ENCODE measurements at places on chromosomes 6 and 20. TPM values are rescaled to one million over a fixed set of nuclear protein-coding genes. Genes with fewer than 3 reads are reported as not detected.

Gene CLIC5
- 6.4 TPM for total RNA-seq

Gene SOBP
- total RNA-seq: 1.0 TPM

Gene SPDEF
- total RNA-seq: not detected

Gene CDH26
- total RNA-seq: 0.91 TPM

Gene NMBR
- not detected for total RNA-seq

Gene C20orf144
- 0.24 TPM for total RNA-seq

Gene NRSN1
- total RNA-seq: not detected

Gene KCNG1
- 3.4 TPM for total RNA-seq

Gene TPBG
- total RNA-seq: not detected

Gene PDYN
- not detected for total RNA-seq

Gene CFAP206
- total RNA-seq: not detected

- no peak for DNase-seq
Observed at GRCh38 chr6:41687501-41688175, 47.8 kb downstream of the TFEB start.

DNA sequence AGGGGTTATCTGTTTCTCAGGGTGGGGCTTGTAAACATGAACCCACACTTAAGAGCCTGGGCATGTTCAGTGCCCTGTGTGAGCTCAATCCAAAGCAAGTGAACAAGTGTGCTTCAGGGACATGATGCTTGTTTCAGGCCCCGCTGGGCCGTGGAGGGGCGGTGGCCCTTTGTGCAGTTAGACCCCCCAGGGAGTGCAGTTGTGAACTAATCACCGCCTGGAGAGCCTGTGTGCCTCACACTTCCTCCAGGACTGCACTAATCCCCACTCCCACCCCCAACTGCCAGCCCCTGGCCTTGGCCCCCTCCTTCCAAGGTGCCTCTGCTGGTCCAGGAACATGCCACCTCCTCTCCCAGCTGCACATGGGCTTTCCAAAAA lies 58.1 kb downstream of the RREB1 start:
- DNase-seq: no peak

DNA sequence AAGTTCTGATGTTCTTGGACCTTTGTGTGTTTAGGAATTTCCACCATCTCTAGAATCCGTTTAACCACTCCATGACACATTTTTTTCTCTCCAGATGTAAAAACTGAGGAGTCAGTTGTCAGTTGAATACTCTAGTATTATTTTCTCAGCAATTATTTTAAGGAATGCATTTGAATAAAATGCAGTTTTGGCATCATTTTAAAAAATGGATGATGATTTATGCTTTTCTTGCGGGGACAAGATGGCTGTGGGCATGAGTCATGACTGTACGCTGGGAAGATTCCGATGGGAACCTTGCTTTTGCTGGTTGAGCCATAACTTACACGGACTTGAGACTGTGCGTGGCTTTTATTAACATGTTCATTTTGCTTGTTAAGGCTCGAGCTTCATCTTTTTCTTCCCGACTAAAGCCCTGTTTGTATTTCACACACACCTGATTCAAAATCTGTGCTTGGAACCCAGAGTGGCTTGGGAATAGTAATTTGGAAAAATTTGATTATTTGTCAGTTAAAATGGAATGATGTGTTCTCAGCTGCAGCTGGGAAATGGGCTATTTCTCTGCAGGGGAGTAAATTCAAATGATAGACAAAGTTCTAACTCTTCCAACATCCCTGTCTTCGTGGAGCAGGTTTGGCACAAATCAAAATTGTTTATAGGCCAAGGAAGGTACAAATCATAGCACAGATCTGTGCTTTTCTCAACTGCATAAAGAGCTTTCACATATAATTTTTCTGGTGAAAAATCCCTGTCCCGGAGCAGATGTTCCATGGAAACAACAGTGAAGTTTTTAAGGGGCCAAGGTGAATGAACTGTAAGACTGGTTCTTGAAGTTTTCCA lies 470.5 kb upstream of the JAG1 start:
- no peak for DNase-seq

- DNase-seq: no peak
Observed at GRCh38 chr6:7251646-7252260, 61.2 kb downstream of the SSR1 start.

GRCh38 chr6:110250058-110250457 lies 69.8 kb downstream of the CDC40 start:
- DNase-seq: no peak

GRCh38 chr6:28747631-28748157 lies 176.1 kb downstream of the TRIM27 start:
- no peak for DNase-seq

DNA sequence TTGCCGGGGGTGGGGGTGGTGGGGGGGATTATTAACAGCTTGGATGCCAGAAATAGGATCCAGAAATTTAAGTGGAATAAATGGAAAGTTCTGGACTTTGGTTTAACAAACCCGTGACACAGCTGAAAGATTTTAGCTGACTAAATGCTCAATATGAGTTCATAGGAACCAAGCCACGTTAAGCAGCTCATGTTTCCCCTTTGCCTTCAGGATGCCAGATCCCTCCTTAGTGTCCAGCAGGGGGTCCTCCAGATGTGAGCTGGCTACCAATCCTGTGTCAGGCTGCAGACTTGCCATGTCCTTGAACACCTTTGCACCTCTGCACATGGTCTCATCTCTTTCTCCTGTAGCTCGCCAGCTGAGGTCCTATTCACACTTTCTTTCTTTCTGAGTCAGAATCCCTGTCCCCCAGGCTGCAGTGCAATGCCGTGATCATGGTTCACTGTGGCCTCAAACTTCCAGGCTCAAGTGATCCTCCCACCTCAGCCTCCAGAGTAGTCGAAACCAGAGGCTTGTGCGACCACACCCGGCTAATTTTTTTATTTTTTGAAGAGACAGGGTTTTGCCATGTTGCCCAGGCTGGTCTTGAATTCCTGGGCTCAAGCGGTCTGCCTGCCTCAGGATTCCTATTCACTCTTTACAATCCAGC lies 133.3 kb upstream of the ARMC2 start:
- no peak for DNase-seq

DNA sequence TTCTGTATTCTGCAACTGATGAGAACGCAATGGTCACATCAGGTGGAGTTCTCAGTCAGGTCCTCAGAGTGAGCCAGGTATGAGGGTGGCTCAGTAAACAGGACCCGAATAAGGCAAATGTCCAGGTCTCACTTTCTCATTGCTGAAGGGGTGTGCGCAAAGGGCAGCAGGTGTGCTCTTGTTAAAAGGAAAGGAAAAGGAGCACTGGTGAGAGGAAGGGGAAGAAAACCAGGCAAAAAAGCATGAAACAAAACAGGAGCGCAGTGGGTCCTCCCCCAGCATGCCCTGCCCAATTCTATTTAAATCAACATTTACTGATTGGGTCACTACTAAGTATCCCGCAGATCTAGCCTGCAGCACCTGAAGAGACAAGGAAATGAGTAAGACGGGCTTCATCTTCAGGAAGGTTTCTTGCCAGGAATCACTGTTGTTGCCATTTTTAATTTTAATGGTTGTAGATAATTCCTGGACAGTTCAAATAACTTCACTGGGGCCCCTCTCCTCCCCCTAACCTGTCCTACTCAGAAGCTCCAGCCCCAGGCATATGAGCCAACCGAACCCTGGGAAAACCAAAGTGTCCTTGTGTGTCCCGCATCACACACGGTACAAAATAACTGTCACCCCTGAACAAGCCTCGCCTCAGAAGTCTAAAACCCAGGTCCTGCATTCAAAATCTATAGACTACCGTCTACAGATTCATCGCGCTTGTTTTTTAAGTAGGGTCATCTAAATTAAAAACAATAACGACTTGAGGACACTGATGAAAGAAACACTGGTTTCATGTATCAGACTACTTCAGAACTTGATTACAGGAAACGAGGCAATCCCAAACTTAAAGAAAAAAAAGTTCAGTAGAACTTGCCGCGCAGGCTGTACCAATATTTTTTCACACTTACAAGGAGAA lies 980 bp downstream of the MBOAT1 start:
- no peak for DNase-seq

- no peak for DNase-seq
Observed at GRCh38 chr6:64330694-64331307, 695.2 kb downstream of the PHF3 start.

DNA sequence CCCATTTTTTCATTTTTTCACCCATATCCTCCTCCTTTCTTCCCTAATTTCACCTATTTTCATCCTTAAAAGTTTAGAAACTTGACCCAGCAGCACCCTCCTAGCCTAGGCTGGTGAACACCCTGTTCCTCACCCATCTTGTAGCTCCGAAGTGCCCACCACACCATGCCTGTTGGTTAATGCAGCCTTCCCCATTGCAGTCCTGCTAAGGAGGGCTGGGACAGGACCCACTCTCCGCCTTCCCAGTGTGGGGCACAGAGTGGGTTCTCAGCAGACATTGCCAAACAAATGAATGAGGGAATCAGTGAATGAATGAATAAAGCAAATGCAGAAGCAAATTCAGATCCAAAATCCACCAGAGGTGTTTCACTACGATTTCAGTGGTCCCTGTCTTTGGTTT lies 45.7 kb downstream of the CTCFL start:
- no peak for DNase-seq

- no peak for DNase-seq
Observed at GRCh38 chr20:25040438-25040831, 17.5 kb downstream of the ACSS1 start.

- no peak for DNase-seq
Observed at GRCh38 chr6:129890164-129890563, 29.0 kb upstream of the TMEM244 start.

- no peak for DNase-seq
Observed at GRCh38 chr20:16505894-16506293, 67.4 kb downstream of the KIF16B start.

- peak; percentile 61 for DNase-seq
Observed at GRCh38 chr6:155327326-155328073, 13.2 kb upstream of the TFB1M start.

DNA sequence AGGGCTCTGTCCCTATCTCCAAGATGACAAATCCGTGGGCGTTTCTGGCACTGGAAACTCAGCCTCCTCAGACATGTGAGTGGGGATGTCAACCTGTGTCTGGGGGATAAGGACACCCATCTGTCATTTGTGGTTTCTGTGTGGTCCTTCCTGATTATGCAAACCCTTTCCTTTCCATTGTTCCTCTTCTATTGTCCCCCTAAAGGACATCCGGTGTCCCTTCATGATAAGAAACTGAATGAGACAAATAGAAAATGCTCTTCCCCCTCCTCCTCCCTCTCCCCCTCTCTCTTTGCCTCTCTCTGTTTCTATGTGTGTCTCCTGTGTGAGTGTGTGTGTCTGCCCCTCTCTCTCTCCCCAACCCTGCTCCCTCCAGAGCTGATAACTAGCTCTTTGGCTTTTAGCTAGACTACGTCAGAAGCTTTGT lies 11.5 kb upstream of the GLP1R start:
- DNase-seq: no peak

- DNase-seq: no peak
Observed at GRCh38 chr6:34552620-34553019, 3.5 kb downstream of the SPDEF start.

DNA sequence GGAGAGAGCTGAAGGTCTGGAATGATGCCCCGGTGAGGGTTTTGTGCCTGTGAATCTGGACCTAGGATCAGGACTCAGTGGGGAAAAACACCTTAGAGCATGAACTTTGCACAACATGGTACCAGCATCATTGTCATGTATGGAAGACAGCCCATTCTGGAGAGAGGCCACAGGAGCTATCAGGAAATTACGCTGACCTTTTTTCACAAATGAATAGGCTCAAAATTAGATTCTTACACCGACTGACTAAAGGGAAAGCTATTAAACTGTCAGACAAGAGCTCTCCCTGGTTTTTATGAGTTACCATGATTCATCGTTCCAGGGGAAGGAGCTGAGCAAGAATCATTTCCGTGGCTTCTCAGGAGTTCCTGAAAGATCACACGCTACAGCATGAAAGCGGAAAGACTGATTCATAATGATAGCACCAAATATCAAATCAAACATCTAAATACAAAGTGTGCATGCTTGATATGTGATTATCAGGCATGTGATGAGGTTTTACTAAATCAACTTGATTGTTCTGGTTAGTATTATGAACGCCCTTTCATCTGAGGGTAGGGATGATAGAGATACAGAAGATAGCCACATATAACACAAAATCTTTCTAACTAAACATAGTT lies 224.9 kb upstream of the SMLR1 start:
- no peak for DNase-seq

DNA sequence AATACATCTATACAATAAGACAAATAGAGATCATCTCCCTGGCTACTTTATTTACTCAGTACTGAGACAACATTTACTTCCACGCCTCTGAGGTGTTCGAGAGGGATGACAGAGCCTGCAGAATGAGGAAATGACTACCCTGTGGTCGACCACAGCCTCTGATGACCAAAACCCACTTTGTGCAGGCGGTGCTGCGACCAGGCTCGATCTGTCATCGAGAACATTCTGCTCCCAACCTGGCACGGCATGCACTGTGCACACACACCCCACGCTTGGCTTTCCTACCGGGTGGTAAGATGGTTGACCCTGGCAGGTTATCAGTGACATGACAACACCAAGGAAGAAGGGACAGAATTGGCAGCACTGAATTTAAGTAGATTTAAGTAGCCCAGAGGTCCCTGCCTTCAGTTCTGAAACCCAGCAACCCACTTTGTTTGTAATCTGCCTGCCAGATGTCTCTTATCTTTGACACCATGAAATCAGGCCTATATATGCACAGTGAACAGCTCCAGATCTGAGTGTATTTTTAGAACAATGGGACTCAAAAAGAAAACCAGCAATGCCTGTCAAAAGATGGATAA lies 42.6 kb downstream of the TTI1 start:
- peak; percentile 69 for DNase-seq

DNA sequence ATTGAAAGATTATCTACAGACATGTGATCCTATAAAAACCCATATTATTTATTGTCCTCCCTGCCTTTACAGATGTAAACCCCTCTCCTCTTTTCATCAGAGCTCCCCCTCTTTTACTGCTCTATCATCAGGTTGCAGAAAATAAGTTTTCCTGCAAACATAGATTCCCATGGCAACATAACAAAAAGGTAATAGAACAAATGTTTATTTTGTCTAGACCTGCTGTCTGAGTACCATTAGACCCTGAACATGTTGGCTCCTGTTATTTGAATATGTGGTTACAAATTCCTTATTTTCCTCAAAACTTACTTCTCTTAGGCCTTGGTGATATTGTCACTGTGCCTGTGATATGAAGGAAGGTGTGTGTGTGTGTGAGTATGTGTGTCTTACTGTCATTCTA lies 11.5 kb downstream of the MAPK14 start:
- no peak for DNase-seq

GRCh38 chr6:164749221-164750064 lies 560.0 kb downstream of the C6orf118 start:
- DNase-seq: no peak

DNA sequence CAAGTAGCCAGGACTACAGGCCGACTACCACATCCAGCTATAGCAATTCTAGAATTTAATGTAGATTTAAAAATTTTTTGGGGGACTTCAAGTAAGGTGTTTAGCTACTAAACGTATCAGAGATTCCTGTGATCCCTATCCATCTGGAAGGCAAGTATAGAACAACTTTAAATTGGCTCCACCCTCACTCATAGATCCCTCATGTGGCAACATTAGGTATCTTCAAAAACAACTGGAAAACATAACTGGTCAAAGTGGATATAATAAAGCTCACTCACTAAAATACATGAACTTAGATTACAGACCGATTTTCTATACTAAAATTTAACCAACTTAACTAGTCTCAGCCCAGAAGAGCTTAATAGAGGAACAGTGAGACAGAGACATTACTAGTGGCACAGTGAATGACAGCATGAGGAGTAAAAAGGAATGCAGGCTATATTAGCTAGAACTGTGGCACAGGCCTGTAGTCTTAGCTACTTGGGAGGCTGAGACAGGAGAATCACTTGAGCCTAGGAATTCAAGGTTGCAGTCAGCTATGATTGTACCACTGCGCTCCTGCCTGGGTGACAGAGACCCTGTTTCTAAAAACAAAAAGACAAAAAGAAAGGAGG lies 14.7 kb downstream of the NUP153 start:
- no peak for DNase-seq
